ENCODE measurements at places on chromosomes 16 and 17. TPM values are rescaled to one million over a fixed set of nuclear protein-coding genes. Genes with fewer than 3 reads are reported as not detected.

The KRT222 gene
- total RNA-seq: 17.9 TPM

GRCh38 chr17:39217734-39218369, 7.9 kb downstream of the STAC2 start:
- no peak for DNase-seq

The NUFIP2 gene
- total RNA-seq: 35.4 TPM

GRCh38 chr17:18267927-18268711, 7.7 kb downstream of the MIEF2 start:
- no peak for DNase-seq

- no peak for DNase-seq
These were observed 5.7 kb downstream of the LLGL1 start for GRCh38 chr17:18231164-18231563.

DNA sequence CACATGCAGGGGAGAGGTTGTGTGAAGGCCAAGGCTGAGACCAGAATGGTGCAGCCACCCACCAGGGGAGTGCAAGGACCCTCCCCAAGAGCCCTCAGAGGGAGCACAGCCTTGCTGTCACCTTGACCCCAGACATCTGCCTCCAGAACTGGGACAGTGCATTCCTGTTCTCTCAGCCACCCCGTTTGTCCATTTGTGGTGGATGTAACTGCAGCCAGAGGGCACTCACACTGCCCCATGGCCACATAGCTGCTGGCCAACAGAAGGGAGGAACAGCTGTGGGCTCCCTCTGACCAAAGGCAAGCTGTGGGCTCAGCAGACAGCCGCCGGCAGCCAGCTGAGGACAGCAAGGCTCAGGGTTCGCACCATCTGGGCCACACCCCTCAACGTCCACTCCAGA, 49.8 kb upstream of the KLHDC4 start:
- DNase-seq: no peak

The SEPTIN12 gene
- not detected for total RNA-seq

GRCh38 chr17:74882517-74883240, 9.9 kb upstream of the FDXR start:
- no peak for DNase-seq

The OTOP3 gene
- total RNA-seq: not detected

GRCh38 chr17:72592242-72592966, 471.6 kb downstream of the SOX9 start:
- peak; percentile 43 for DNase-seq

GRCh38 chr16:69402439-69402838, 16.6 kb upstream of the TERF2 start:
- no peak for DNase-seq

- DNase-seq: no peak
These were observed 231.3 kb downstream of the HAPSTR1 start for GRCh38 chr16:9322769-9323168.

DNA sequence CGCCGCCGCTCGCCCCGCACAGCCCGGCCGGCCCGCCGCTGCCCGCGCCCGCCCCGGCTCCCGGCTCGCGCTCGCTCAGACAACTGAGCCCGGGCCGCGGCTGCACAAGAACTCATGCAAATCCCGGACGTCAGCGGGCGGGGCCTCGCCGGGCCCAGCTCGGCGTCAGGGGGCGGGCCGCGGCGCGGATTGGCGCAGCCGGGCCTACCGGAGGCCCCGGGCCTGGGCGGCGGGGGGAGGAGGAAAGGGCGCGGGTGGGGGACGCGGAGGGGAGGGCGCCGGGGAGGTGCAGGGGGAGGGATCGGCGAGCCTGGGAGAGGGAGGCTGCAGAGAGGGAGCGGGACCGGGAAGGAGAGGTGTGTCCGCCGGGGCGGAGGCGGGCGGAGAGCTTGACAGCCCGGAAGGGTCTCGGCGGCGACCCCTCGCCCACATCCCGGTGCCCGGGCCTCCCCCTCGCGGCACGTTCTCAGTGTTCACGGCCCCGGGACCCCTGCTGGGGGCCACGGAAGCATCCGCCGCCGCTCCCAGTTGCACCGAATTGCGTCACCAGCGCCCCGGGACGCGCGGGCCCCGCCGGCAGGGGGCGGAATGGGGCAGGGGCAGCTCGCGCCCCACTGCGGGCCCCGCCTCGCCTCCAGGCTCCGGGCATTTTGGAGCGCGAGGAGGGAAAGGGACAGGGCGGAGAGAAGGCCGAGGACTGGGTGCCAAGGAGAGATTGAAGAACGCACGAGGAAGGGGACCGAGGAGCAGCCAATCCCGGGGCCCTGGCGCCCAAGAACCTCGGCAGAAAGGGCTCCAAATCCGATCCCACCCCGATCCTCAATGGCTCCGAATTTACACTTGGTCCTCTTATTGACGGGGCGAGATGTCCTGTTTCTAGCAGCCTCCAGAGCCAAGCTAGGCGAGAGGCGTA, at the start of gene CBX4:
Gene CBX4 (minus strand): TSS at position 85 of the 913 bp plus-strand sequence. CDS start 189 bp downstream, outside the sequence.
- peak; percentile 90 for DNase-seq

GRCh38 chr17:78130437-78131101, at the start of gene TMC8:
Gene TMC8 (plus strand): TSS chr17:78130771. CDS start chr17:78131589, 818 bp downstream.
- no peak for DNase-seq

The MPP2 gene
- 22.9 TPM for total RNA-seq

DNA sequence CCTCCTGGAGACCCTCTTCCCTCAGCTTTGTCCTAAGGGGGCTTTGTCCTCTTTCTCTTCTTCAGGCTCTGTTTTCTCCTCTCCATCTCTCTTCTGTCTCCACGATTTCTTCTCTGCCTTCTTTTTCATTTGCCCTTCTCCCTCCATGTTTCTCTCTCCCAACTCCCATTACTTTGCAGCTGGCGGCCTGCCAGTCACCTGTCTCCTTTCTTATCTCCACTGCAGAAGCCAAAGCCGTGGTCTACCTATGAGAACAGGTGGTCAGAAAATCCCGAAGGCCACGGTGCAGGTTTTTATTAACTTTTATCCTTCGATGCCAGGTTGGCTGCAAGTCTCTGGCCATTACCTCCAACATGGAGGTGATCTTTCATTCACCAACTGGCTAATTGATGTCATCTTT, 45.1 kb downstream of the FZD2 start:
- DNase-seq: no peak

The EPOP gene
- total RNA-seq: 5.7 TPM

- DNase-seq: no peak
These were observed 140.4 kb downstream of the ENGASE start for GRCh38 chr17:79214940-79215604.
